Gastrocnemius medialis (tissue), 4 donors: ENCODE measurements at places on chromosomes 13 and 19. TPM values are rescaled to one million over a fixed set of nuclear protein-coding genes. Genes with fewer than 3 reads are reported as not detected.

GRCh38 chr13:98466634-98467236 lies 110.2 kb downstream of the STK24 start:
- no peak for DNase-seq

DNA sequence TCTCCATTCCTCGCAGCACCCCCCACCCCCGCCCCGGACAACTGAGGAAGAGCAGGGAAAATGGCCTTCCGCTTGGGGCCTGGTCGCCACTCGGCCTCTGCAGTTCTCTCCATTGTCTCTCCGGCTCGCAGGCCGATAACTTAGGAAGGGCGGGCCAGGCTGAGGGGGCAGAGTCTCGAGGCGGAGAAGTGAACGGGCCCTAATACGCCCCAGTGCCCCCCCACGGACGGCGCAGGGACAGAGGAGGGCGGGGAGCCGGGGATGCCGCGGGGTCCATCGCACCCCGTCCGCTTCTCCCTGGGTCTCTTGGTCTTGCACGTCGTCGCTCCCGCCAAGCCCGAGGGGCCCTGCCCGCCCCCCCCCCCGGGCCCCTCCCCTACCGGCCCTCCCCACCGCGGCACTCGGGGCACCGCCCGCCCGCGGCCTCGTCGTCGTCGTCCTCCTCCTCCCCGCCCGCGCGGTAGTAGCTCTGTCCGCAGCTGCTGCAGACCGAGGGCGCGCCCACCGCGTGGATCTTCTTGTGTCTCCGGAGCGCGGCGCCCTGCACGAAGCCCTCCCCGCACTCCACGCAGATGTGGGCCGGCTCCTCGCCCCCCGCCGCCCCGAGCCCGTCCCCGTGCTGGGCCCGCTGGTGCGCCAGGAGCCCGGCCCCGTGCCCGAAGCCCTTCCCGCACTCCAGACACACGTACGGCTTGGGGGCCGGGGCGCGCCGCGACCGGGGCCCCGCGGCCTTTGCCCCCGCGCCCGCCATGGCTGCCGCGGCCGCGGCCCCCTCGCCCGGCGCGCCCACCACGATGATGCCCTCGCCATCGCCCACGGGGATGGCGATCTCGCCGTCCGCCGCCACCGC lies 33.2 kb downstream of the ZNF787 start:
- no peak for DNase-seq

DNA sequence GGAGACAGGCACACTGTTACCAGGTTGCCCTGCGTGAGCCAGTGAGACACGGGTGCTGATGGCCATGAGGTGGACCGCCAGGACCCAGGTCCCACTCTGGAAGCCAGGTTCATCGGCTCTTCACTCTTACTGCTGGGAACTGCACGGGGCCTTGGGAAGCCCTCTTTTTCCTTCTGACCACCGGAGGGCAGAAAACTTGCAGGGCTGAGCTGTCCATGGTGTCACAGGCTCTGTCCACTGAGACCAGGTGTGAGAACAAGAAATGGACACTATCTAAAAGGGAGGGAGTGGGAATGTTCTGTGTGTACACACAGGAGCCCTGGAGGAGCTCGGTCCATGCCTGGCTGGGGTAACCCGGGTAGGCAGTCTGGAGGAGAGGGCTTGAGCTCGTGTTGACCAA lies 93.4 kb downstream of the UQCRFS1 start:
- DNase-seq: no peak

TDRD12 gene
- total RNA-seq: 0.10 TPM

GRCh38 chr13:30181888-30182651 lies 125.3 kb downstream of the KATNAL1 start:
- no peak for DNase-seq

DNA sequence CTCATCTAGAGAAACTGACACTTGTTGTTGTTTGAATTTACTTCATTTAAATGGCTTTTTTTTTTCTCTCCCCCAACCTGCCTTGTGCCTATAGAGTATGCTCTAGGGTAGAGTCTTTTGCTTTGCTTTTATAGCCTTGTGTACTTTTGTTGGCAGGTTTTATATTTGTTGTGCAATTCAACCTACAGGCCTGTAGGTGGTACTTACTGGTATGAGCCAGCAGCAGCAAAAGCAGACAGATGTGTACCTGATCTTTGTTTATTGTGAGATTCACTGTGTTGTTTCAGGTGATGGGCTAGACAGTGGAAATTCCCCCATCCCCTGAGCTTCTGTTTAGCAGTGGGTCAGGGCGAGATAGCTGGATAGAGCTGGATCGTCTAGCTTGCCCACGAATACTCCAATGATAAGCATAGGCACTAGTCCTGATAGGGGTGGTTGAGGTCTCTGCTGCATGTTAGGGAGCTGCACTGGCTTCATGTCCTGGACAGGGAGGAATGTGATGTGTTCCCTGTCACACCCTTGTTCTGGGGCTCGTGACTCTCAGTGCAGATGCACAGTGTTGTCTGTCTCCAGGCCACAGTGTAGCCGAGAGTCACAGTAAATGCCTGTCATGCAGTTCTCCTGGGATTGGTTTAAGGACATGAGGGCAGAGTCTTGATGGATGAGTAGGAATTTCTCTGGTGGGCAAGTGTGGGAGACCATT lies 21.3 kb downstream of the DNAJC3 start:
- peak; percentile 11 for DNase-seq

DNA sequence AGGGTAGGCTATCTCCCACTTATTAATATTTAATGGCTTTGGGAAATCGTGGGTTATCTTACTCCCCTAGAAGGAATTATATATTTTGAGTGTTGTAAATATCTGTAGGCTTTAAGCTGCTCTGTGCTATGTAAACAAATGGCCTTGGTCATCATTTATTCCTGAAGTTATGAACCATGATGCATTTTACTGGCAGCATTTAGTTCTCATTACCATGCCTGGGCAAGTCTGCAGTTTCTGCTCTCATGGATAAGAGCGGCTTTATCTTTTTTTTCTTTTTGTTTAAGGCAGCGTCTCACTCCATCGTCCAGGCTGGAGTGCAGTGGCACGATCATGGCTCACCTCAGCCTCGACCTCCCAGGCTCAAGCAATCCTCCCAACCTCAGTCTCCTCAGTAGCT lies 156.1 kb downstream of the IRS2 start:
- no peak for DNase-seq

LHB gene
- total RNA-seq: 1.9 TPM

DNA sequence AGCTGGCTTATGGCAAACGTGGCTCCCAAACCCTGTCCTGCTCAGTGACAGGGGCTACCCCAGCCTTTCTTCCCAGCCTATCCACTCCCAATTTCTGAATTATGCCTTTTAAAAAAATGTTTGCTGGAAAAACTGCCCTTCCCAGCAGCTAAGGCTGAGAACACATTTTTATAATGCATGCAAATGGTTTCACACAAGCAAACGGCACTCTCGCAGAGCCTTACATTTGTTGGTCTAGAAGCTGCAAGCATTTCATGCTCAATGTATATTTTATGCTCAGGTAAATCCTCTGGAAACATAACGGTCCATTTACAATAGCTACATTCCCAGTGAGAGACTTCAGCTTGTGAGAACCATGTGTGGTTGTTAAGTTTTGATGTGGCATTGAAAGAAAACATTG lies 61.4 kb downstream of the SLC7A1 start:
- DNase-seq: no peak

SETDB2 gene
- total RNA-seq: 4.9 TPM

DNA sequence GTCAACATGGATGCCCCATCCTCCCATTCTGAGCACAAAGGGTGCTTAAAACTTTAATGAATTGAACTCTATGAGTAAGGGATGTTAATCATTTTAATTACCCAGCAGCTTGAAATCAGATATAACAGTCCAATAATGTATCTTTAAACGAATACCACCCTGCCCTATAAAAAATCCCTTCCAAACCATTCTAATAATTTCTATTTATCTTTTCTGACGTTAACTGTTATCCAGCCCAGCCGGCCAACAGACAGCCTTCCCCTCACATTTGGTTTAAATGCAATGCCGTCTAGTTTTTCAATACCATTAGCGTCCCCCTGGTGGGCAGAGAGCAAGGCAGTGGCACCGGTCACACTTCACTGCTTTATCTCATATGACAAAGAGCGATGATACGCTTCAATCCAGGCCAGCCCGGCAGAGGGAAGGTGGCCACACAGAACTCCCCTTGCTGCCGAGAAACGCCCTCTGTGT lies 402.2 kb upstream of the ZNF507 start:
- DNase-seq: no peak

DNA sequence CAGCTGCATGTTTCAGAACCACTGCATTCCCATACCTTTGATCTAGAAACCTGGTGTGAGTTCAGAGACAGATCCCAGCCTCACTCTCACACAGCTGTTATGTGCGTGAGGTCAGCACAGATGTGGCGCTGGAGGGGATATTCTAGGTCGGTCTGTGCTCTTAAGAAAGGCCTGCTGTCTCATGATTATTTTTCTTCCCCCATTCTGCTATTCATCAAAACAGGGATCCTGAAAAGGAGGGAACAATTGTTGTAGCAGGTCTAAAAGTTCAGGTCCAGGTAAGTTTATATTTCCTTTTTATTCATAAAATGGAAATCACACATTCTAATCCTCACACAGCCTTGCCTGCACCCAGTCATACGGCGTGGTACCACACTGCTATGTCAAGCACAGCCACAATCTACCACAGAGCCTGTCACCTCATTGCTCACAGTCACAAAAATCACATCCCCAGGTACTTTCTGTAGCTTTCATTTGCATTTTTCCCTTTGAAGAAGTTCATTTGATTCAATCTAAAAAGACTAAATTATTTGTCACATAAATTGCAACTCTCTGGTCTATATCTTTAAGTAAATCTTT lies 867 bp downstream of the ZNF546 start:
- no peak for DNase-seq

GRCh38 chr13:42754801-42755510 lies 26.4 kb upstream of the FAM216B start:
- no peak for DNase-seq

DNA sequence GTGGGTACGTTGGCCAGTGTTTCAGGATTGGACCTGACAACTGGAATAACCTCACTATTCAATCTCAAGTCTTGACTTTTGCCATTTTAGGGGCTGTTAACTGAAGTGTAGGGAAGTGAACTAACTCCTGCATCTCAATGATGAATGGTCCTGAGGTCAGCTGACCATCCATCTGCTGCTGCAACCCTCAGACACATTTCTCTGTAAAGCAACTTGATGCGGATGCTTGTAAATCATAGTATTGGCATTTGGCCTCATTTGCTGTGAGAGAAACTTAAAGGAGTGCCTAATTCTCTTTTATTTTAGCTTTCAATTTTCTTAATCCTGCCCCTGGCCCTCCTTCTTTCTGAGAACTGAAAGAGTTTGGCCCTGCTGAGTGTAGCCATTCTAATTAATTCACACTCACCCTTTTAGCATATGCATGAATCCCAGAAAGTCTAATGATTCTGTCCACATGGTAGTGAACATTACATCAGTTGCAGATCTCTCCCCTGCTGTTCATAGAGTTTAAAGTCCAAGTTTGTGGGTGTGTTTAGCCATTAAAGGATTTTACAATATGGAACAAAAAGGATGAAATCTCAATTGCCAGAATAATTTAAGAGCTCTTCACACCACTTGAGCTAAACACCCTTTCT lies 1531.4 kb upstream of the SLC10A2 start:
- no peak for DNase-seq

ANGPTL4 gene
- 44.2 TPM for total RNA-seq

GRCh38 chr13:78137404-78138142 lies 218.9 kb upstream of the EDNRB start:
- DNase-seq: no peak

METTL21C gene
- not detected for total RNA-seq
